NCI-H1930 (cell line): ENCODE measurements at places on chromosomes 16 and 17.

- no peak for DNase-seq
Measured at GRCh38 chr17:38922538-38923297, 2.7 kb upstream of the LASP1NB start.

GRCh38 chr16:85204242-85205010 is 92.2 kb upstream of the CIBAR2 start:
- DNase-seq, result no peak

DNA sequence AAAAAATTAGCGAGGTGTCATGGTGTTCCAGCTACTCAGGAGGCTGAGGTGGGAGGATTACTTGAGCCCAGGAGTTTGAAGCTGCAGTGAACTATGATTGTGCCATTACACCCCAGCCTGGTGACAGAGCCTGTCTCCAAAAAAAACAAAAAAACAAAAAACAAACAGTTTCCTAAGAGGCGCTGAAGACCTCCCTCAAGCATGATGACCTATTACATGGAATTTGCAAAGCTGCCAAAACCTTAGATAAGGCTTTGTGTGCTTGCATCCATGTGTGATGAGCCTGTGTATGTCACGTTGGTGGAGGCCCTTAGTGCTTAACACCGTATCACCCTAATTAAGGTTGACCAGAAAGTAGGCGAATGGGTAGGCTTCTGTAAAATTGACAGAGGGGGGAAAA is 143.5 kb downstream of the PPM1E start:
- no peak for DNase-seq

GRCh38 chr16:27254262-27254811 is 14.2 kb downstream of the NSMCE1 start:
- no peak for DNase-seq

- no peak for DNase-seq
Measured at GRCh38 chr16:84867696-84868095, 47.9 kb downstream of the CRISPLD2 start.

GRCh38 chr17:81727324-81728031 is 15.4 kb downstream of the SLC25A10 start:
- no peak for DNase-seq

DNA sequence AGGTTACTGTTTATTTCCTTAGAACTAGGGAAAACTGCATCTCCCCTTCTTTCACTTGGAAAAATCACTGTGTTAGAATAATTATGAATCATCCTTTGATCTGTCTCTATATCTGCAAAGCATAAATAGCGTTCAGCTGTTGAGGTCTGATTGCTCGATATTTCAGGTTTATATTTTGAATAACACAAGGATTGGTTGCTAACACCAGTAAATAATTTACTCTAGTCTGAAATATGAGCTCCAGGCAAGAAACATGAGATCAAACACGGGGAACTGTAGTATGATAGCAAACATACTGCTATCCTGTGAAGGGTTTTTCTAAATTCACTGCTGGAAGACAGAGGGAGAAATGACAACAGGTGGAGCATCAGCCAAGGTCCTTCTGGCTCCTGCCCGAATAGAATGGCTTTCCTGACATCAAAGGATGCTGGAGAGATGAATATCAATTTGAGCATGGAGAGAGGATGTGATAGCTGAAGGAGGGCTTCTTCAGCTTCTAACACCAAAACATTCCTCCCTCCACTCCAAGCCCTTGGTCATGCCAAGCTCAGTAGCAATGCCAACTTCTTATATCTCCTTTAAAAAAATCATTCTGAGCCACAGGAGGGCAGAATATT is 450.3 kb downstream of the SHISA9 start:
- DNase-seq, result no peak

GRCh38 chr17:59277031-59277430 is 54.4 kb upstream of the YPEL2 start:
- no peak for DNase-seq

DNA sequence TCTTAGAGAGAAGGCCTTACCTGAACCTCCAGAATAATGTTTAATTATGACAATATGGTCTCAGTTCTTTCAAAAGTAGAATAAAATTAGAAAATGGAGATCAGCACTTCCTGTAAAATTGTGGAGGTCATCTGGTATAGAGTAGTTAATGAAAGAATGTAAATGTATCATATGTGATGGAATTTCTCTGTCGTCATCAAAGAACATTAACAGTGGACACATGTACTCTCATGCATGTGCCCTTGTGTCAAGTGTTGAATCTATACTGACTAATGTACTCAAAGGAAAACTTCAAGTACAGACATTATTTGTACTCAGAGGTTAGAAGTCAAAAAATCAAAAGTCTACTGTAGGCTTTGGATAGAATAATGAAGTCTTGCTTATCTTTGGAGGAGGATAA is 129.2 kb upstream of the MYOCD start:
- DNase-seq, result no peak

- peak; percentile 71 for DNase-seq
Measured at GRCh38 chr17:14845591-14846281, 419.4 kb downstream of the PMP22 start.

- no peak for DNase-seq
Measured at GRCh38 chr16:3694051-3694450, 23.3 kb downstream of the TRAP1 start.

- no peak for DNase-seq
Measured at GRCh38 chr17:4658478-4659305, 17.2 kb upstream of the ALOX15 start.

GRCh38 chr17:71202449-71202848 is 918.4 kb upstream of the SOX9 start:
- no peak for DNase-seq

- no peak for DNase-seq
Measured at GRCh38 chr17:65553646-65554552, 7.5 kb downstream of the AXIN2 start.

GRCh38 chr17:29331708-29332085 is 37.7 kb upstream of the NUFIP2 start:
- no peak for DNase-seq

- DNase-seq, result no peak
Measured at GRCh38 chr16:4327386-4328045, 11.6 kb downstream of the GLIS2 start.

DNA sequence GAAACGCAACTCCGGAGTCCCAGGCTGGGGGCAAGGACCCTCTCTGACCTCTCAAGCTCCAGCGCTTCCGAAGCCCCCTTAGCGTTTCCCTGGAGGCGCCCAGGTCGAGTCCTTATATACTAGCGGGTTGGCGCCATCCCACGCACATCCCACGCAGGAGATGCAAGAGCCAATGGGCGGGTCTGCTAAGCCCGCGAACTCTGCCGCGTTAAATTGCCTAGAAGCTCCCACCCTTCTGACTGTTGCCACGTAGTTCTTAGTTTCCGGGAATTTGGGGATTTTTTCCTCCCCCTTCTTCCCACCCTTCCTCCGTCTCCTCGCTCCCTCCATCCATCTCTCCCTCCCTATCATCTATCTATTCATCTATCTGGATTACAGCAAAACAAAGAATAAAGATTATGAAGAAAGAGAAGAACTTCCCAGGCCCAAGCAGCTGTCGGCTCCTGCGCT is at the start of gene SLFN11:
Gene SLFN11, minus strand, starts transcription at position 88 of the 450 bp plus-strand sequence. CDS start 9,814 bp downstream, outside the sequence.
- DNase-seq, result peak; percentile 24

- no peak for DNase-seq
Measured at GRCh38 chr17:48559840-48560817, 15.2 kb upstream of the HOXB2 start.

DNA sequence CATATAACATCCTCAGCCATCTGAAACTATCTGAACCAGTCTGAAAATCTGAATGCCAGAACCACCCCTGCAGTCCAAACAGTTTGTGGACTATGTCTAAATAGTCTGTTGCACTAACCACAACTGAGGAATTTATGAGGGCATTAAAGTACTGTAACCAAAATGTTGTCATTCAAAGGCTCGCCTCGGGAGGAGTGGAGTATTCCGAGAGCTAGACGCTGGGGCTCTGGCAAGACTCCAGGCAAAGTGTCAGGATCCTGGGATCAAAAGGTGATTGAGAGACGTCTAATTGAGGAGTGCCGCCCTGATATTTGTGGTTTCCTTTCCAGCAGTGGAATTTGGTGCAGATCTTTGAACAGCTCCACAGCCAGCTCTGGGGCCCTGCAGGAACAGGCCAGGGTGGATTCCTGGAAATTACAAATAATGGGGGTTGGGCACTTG is 142.9 kb upstream of the MYOCD start:
- DNase-seq, result no peak

DNA sequence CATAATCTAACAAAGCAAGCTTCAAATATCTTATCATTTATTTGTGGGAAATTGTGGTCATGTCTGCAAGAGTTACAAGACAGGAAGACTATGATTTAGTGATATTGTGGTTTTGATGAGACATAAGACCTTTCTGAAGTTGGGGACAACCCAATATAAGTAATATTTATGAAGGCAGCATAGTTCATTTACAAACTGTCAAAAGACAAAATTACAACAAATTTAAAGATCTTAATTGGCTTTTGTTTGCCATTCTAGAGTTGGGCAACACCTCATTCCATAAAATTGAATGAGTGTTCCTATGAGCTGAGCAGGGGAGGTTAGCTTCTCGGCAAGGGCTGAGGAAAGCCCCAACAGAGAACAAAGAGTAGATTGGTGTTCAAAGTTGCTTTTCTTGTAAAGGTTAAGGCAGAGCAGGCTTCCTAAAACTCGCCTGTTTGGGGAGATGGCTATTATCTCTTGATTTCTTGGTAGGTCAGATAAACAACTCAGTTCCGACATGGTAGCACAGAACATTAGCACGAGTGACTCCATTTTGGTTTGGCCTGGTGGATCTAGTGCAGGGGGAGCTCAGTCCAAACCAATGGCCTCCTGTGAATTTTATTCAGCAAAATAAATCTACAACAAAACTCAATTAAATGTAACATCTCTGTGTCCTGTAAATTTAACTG is 10.9 kb upstream of the MMD start:
- DNase-seq, result no peak

- no peak for DNase-seq
Measured at GRCh38 chr17:69960755-69961154, 114.3 kb upstream of the KCNJ16 start.

GRCh38 chr16:66687906-66688625 is 8.5 kb downstream of the CMTM4 start:
- DNase-seq, result no peak

- DNase-seq, result no peak
Measured at GRCh38 chr16:75620326-75621169, 2.5 kb downstream of the ADAT1 start.
